ENCODE measurements at places on chromosomes 1 and 21. TPM values are rescaled to one million over a fixed set of nuclear protein-coding genes. Genes with fewer than 3 reads are reported as not detected.

Gene CTSK
- total RNA-seq = 7.0 TPM

Gene NHLH1
- 2.6 TPM for total RNA-seq

Gene AK2
- 82.6 TPM for total RNA-seq

Gene USP1
- 38.3 TPM for total RNA-seq

Gene TEDDM1
- total RNA-seq = 4.6 TPM

Gene CYP4A11
- total RNA-seq = 2.2 TPM

Gene FYB2
- 15.6 TPM for total RNA-seq

Gene LHX8
- 1.7 TPM for total RNA-seq

Gene TCHHL1
- total RNA-seq = 6.5 TPM

Gene MCOLN2
- total RNA-seq = not detected

Gene UQCRHL
- 0.96 TPM for total RNA-seq

GRCh38 chr1:179831225-179831624 is 46.4 kb downstream of the TOR1AIP2 start:
- no peak for DNase-seq

- DNase-seq = no peak
Measured at GRCh38 chr1:106027871-106028270, 1028.6 kb upstream of the PRMT6 start.

DNA sequence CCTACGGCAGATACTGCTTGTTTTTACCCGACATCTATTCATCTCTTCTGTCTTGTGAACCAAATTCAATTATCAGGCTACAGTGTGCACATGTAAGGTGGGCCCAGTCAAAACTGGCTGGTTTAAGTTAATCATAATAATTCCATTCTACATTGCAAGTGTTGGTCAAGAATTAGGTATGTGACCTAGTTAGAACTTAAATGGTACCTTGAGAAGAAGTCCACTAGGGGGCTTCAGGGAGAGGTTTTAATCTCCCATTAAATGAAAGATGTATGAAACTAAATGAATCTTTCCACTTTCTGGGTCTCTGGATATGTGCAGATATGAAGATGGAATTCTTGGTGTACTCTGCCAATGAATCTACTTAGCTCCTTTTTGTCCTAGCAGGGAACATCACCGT is 187.1 kb downstream of the CDC42BPA start:
- DNase-seq = no peak

DNA sequence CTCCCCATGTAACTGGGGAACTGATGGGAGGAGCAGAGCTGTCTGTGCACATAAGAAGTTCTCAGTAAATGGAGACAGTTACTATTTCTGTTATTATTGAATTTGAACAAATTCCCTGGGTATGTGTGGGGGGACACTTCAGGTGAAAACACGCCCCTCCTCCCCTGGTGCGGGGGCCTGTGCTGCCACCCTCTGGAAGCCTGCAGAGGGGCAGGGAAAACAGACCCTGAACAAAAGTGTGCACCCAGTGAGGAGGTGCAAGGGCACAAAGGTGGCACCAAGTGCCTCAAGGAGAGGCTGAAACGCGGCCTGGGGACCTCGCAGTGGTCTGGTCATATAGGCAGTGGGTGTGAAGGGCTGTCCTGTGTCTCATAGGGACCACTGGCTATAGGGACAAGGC is 18.2 kb upstream of the NADK start:
- DNase-seq = no peak

GRCh38 chr1:157438146-157438545 is 114.2 kb downstream of the FCRL5 start:
- DNase-seq = no peak

DNA sequence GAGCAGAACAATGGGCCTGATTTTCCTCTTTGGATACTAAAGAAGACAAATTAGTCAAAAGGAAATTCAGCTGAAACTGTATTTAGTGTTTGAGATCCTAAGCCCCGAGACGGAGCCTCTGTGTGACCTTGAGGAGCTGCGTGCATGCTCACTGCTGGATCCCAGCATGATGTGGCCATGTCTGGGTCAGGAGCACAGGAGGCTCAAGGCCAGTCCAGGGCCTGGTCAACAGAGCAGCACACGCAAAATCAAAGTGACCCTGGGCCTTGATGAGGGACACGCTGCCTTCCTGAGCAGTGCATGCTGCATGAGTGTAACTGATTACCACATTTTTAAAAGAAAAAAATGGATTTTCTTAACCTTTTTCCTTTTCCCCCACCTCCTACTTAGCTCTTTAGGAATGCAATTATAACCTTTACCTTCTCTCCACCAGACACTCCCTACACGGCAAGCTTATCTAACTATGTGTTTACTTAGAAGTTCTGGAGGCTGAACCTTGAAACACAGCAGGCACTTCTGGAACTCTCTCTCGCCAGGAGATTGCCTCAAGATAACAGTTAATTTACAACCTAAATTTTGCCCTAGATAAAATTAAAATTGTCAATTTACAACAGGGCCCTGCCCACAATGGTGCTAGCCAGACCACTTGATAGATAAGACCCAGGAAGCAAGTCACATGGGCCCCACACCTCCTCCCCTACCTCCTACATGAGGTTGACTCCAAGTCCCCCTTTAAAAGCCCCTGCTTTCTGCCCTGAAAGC is 144.6 kb downstream of the LRIG2 start:
- peak; percentile 64 for DNase-seq

- DNase-seq = no peak
Measured at GRCh38 chr1:60560701-60561100, 487.1 kb upstream of the C1orf87 start.

DNA sequence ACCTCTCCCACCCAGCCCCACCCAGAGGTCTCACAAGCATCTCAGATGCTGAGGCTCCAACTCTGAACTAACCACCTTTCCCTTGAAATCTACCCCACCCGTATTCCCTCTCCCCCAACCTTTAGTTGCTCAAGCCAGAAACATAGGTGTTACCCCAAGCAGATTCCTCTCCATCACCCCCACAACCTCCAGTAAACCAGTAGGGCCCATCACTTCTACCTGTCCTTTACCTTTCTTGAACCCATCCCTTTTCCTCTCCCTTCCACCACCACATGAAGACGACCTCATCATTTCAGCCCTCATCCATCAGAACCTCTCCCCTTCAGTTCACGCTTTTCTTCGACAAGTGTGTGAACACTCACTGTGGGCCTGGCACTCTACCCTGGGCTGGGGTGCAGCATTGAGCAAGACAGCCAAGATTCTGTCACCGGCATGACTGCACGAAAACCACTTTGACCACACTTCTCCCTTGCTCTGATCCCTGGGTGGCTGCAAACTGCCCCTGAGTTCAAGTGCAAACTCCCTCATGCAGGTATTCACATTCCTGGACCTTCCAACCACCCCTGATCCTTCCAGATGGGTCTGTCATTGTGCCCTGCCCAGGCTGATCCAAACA is 65.5 kb upstream of the LAPTM5 start:
- DNase-seq = no peak

DNA sequence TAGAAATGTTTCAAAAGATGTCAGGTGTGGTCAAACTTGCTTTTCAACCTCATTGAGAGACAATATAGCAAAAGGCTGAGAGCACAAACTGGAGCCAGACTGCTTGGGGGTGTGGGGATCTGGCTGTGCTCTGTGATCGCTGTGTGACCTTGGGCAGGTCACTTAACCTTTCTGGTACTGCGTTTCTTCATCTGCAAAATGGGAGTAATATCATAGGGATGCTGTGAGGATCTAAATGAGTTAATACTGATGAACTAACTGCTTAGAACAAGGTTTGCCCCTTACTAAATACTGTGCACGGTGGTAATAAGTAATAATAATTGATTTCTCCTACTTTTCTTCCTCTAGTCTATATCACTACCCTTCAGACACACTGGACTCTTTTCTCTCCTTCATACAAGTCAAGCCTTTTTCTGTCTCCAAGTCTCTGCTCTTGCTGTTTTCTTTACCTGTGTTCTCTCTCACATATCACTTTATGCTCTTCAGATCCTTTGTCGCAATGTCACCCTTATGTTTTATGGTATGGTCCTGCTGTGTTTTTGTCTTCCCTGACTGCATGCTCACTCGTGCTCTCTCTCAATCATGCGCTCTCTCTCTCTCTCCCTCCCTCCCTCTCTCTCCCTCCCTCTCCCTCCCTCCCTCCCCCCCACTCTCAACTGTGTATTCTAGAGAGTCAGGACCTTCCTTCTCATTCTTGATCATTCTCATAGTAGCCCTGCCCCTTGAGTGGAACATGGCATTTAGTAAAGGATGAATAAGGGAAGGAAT is 3.3 kb downstream of the MGST3 start:
- no peak for DNase-seq

- DNase-seq = peak; percentile 91
Measured at GRCh38 chr1:35369922-35370671, 101.6 kb downstream of the ZMYM4 start.

GRCh38 chr1:116574581-116575291 is 3.9 kb upstream of the CD58 start:
- peak; percentile 87 for DNase-seq

- DNase-seq = no peak
Measured at GRCh38 chr1:79388694-79389361, 382.3 kb upstream of the ADGRL4 start.

DNA sequence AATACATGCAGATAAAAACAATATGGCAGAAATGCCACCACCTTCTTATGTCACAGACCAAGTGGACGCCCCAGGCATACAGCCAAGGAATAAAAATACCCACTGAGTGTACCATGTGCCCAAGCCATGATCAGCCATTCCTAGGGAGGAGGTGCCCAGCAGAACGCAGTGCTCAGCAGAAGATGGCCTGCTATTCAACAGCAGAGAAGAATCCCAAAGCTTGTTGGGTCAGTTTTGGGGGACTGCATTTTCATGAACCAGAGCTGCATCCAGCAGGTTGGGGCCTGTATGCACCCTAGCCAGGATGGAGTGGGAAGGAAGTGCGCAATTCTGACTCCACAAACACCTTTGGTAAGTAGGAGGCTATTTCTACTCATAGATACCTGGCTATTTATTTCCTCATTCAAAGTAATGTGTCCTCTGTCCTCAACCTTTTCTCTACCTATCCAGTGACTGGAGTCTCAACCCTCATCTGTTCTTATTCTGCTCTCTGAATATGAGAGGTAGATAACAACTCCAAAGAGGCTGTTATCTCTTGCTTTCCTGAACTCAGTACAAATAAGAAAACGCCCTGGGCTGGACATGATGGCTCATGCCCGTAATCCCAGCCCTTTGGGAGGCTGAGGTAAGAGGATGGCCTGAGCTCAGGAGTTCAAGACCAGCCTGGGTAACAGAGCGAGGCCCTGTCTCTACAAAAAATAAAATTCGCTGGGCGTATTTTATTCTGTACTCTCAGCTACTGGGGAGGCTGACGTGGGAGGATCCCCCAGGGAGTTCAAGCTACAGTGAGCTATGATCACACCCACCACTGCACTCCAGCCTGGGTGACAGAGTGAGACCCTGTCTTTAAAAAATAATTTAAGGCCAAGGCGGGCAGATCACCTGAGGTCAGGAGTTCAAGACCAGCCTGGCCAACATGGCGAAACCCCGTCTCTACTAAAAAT is 2.5 kb upstream of the PLEKHM2 start:
- no peak for DNase-seq

GRCh38 chr1:39539252-39539790 is 37.3 kb downstream of the PABPC4 start:
- DNase-seq = peak; percentile 66

DNA sequence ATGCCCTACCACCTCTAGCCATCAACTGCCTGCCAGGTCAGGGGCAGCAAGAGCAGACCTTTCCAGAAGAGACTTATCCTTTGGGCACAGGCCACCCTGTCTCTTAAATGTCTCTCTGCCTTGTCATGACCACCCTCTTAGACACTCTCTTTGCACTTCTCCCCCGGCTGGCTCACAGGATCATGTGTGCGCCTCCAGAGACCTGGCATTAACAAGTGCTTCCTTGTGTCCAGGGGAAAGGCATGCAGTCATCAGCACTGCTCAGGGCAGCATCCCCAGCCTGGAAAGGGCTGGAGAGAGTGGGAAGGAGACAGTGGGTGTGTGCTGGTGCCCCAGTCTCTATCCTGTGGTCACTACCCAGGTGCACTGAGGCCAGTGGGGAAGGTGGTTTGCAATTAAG is 85.2 kb upstream of the TLR5 start:
- DNase-seq = no peak

- DNase-seq = no peak
Measured at GRCh38 chr1:14567056-14567455, 31.4 kb upstream of the KAZN start.

DNA sequence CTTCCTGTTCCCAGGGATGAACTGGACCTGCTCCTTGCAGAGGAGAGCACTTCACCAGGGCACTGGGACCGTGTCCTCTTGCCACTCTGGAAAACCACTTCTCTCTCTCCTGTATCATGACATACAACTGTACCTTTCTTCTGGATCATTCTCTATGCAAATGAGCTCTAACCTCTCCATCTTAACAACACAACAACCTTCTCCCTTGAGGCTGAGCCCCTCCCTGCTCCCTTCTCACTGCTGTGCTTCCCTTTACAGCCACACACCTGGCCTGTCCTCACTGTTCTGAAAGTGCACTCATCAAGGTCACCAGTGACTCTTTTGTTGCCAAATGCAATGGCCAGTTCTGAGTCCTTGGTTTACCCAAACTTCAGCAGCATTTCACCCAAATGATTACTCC is 54.5 kb upstream of the MRPS6 start:
- no peak for DNase-seq

- DNase-seq = no peak
Measured at GRCh38 chr1:160129046-160129445, 13.5 kb downstream of the ATP1A2 start.

DNA sequence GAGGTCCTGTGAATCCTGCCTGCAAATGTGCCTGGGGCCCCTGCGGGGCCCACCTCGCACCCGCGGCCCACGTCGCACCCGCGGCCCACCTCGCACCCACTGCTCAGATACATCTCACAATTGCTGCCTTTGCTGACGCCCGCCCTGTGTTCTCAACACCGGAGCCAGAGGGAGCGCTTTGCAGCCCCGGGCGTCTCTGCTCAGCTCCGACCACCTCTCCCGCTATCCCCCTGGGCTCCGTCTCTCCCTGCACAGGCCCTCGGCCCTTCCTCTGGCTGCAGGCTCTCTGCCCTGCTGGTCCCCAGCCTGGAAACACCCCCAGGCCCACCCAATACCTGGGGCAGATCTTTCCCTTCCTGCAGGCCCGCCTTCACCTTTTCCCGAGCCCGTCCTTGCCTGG is 44.8 kb downstream of the TP73 start:
- no peak for DNase-seq

- no peak for DNase-seq
Measured at GRCh38 chr1:154306151-154306550, 14.7 kb upstream of the AQP10 start.

GRCh38 chr1:92909321-92909720 is 51.9 kb downstream of the DIPK1A start:
- DNase-seq = no peak

DNA sequence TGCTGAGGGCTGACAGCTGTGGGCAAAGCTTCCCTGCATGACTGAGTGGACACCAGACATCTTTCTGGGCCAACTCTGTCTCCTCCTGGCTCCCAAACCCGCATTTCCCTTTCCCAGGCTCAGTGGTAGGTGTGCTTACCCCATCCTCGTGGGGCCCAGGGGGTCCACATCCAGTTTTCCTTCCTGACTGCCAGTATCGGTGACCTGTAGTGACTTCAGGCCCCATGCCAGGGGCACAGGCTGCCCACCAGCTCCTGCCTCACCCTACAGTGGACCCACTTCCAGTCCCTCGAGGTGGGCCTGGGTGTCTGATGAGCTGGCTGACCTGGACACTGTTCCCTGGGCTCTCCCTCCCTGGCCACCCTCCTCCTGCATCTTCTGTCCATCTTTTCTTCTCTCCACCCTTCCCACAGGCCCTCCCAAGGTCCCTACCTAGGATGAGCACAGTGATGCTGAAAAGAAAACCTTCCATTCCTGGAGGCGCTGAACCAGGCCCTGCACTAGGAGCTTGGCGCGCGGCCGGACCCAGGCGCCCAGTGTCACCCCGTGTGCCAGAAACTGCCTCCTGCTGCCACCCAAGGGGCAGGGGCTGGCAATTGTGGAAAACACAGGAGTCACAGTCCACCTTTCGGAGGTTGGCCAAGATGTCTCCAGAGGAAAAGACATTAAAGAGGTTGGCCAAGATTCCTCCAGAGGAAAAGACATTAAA is 67.1 kb downstream of the RUNX3 start:
- no peak for DNase-seq
